Bronchial epithelial cell (primary cell): ENCODE measurements at places on chromosomes 1 and 21. TPM values are rescaled to one million over a fixed set of nuclear protein-coding genes. Genes with fewer than 3 reads are reported as not detected.

DNA sequence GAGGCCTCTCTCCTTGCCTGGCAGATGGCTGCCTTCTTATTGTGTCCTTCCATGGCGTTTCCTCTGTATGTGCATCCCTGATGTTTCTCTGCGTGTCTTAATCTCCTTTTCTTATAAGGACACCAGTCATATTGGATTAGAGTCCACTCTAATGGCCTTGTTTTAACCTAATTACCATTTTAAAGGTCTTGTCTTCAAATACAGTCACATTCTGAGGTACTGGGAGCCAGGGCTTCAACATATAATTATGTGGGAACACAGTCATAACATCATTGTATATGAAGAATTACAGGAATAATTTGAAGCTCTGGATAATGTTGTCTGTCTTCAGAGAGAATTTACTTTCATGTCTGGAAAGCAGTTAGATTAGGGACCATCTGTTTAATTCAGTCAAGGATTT lies 56.4 kb upstream of the PTGFR start:
- no peak for DNase-seq

DNA sequence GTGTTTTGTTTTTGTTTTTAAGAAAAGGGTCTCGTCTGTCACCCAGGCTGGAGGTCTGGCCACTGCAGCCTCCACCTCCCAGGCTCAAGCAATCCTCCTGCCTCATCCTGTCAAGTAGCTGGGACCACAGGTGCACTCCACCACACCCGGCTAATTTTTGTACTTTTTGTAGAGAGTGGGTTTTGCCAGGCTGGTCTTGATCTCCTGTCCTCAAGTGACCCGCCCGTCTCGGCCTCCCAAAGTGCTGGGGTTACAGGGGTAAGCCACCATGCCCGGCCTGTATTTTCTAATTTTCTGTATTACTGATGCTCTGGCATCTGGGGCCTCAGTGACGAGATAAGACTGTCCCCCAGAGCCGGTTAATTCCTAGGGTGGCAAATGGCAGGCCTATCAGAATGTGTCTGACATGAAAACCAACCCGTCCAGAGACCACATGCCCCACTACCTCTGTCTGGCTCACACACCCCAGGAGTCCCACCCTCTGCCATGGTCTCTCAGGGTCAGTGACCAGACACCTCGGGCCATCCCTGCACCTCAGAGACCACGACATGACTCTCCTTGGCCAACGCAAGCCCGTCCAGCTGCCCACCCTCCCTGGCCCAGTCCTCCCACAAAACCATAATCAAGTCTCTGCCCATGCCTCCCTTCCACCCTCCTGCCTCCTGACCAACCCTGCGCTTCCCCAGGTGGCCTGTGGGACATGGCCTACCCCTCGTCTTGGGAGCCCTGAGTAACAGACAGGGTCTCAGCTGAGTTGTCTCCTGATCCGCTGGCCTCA lies 12.5 kb downstream of the NPHP4 start:
- DNase-seq, result no peak

GRCh38 chr1:166378805-166379204 lies 212.0 kb upstream of the FAM78B start:
- DNase-seq, result no peak

Gene PTGFR
- 0.13 and 0.26 TPM in 2 replicates for total RNA-seq

Gene MAP3K21
- total RNA-seq, result 6.6 and 6.9 TPM in 2 replicates
